HT1080 (cell line): ENCODE measurements at places on chromosomes 1 and 21.

- DNase-seq = no peak
Measured at GRCh38 chr1:23897083-23897482, 16.1 kb downstream of the CNR2 start.

DNA sequence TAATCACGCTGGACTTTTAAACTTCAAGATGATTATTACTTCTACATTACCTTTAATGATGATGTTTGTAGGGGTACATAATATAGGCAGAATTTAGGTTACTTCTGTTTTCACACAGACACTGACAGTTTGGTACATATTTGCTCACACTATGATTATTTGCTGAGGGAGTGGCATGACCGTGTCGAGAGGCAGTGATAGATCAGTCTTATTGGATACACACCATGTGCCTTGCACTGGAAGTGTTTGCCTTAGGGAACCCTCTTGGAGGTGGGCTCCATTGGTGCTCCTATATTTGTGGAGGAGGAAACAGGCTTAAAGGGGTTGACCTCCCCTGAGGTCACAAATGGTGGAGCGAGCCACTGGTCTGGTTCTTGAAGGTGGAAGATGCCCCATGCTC is 132.1 kb downstream of the PRDM2 start:
- no peak for DNase-seq

- no peak for DNase-seq
Measured at GRCh38 chr21:39105341-39105765, 77.9 kb downstream of the PSMG1 start.

GRCh38 chr1:91854852-91855534 is 31.0 kb downstream of the TGFBR3 start:
- DNase-seq = no peak

DNA sequence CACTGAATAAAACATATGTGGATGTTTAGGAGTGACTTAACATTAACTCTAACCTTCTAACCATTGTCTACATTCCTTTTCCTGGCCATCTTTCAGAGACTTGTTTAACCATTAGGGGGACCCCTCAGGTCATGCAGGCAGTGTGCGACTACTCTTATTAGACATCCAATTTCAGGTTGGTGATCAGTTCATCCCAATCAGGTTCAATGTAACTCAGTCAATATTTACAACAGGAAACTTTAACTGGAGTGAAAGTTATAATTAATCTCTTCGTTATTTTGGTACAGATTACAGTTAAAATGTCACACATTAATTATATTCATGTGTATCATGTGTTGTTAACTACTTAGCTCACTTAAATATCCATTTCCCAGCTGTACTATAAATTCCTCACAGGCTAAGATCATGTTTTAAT is 68.8 kb upstream of the RGS1 start:
- DNase-seq = peak; percentile 57

DNA sequence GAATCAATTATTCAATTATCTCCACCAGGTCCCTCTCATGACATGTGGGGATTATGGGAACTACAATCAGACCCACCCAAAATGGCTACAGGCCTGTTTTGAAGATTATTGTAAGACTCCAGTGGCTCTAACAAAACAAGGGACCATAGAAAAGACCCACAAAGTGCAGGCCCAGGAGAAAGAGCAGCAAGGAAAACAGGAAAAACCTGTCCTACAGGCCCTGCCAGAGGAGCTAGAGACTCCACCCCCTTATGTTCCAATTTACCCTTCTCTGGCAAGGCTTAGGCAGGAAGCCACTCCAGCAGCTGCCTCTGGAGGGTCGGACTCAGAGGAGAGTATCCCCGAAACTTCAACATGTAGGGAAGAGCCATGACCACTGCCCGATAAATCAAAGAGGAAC is 96.5 kb downstream of the LIPI start:
- DNase-seq = no peak

DNA sequence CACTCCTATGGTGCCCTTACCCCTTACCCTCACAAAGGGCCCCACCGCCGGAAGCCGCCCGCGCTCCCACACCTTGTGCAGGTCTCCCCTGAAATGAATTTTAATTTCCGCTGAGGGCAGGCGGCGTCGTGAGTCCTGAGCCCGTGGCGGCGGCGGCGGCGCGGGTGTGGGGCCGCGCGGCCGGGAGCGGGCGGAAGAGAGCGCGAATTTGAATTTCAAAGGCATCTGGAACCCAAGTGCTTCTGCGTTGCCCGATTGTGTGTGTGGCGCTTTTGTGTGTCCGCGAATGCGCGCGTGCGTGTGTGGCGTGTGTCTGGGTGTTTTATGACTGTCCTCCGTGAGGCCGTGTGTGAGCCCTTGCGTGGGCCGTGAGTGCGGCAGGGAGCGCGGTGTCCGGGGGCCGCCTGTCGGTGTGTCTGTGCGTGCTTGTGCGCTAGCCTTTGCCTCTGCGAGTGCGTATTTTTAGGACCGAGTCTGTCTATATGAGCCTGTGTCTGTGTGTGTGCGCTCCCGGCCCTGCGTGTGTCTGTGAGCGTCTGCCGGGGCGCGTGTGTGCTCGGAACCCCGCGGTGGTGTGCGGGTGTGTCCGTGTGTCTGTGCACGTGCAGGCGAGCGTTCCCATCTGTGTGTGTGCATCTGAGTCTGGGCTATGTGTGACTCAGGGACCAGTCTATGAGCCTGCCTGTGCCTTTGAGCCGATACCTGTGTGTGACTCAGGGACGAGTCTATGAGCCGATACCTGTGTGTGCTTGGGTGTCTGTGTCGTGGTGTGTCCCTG is 7.9 kb upstream of the ADGRB2 start:
- DNase-seq = no peak

- DNase-seq = no peak
Measured at GRCh38 chr1:224087286-224087794, 26.6 kb upstream of the FBXO28 start.

- DNase-seq = no peak
Measured at GRCh38 chr1:11352816-11353799, 80.1 kb downstream of the UBIAD1 start.

DNA sequence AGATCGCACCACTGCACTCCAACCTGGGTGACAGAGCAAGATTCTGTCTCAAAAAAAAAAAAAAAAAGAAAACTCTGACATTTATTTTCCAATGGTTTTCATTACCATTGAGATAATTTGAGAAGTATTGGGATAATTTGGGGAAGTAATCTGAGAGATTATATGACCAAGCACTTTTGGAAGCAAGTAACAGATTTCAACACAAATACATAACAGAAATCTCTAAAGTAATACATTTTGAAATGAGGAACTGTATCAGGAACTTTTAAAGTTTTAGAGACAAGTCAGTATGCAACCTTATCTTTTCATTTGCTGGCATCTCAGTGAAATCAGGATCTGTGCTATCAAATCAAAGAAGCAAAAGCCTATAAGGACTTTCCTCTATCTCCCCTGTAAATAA is 25.4 kb upstream of the SLC16A1 start:
- DNase-seq = no peak

DNA sequence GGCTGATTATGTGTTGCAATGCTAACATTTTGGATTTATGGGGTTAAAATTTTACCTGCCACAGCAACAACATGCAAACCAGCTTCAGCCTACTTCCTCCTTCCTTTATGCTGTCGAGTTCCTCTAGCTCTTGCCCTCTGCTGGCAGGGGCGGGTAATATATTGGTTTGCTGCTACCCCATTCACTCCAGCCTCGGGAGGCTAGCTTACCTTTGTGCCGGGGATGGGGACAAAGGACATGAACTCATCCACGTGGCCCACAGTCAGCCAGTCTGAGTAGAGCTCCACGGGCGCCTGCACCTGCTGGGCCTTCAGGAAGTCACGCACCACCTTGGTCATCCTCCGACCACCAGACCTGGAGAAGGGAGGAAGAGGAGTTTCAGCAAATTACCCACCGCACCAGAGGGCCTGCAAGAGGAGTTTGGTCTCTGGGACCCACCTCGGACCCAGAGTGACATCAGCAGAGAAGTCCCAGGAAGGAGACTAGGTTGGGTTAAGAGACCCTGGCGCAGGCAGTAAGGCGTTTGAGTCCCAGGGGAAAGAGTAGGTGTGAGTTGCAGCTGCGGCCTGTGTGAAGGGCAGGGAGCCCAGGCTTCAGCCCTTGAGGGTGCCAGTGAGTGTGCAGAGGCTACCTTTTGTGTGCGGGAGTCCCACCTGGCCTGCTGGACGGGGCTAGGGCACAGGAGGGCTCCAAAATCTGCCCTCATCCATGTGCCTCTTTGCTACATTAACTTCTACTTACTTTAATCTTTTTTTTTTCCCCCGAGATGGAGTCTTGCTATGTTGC is 21.8 kb upstream of the SDHB start:
- DNase-seq = peak; percentile 24

DNA sequence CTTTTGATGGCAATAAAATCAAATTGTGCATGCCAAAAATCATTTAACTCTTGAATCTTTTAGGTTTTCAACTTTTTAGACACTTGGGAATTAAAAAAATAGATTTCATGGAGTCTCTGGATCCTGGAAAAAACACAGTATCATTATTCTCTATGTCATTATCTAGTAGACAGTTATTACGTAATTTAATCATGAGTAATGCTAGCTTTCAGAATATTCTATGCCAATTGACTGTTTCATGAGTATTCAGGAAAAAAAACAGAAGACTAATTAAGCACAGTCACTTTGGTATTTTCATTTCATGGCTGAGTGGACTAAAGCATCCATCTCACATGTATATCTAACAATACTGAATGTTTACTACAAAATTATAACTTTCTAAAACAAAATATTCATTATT is 44.0 kb downstream of the ODF2L start:
- no peak for DNase-seq

- DNase-seq = no peak
Measured at GRCh38 chr1:202805886-202806844, 2.1 kb downstream of the KDM5B start.

GRCh38 chr1:187203257-187203656 is 374.5 kb downstream of the PLA2G4A start:
- DNase-seq = peak; percentile 80
